ENCODE measurements at places on chromosomes 3 and 15.
A peak's percentile ranks its signal among the peaks of the same experiment; 100 is the strongest.

DNA sequence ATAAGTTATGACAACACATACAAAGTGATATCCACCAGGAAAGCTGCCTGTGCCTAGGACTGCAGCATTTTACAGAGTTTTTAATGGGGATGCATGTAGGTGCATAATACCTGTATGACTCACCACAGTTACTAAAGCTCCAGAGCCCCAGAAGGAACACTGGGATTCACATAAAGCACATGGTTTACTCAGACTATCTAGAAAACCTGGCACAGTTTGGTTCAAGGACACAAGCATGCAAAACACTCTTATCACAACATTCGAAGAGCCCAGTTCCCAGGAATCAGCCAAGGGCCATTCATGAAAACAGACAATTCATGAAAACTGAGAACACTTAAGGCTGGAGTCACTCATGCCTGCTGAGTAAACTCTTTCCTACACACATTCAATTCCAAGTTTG, 261.0 kb downstream of the PYDC2 start:
- DNase-seq, result no peak
- H3K36me3 ChIP-seq, result no peaks in the 10 kb centered on the region
- no peak overlapping the region for H3K4me3 ChIP-seq
- no peak overlapping the region for H3K27ac ChIP-seq
- H3K4me1 ChIP-seq, result no peaks in the 10 kb centered on the region

GRCh38 chr3:115494826-115495225, 128.5 kb upstream of the GAP43 start:
- no peak for DNase-seq
- no peaks in the 10 kb centered on the region for H3K4me1 ChIP-seq
- H3K36me3 ChIP-seq, result no peaks in the 10 kb centered on the region
- no peak overlapping the region for H3K4me3 ChIP-seq
- H3K27ac ChIP-seq, result no peak overlapping the region

- no peak overlapping the region for H3K4me3 ChIP-seq
- no peaks in the 10 kb centered on the region for H3K27me3 ChIP-seq
- no peak overlapping the region for H3K27ac ChIP-seq
- H3K36me3 ChIP-seq, result no peaks in the 10 kb centered on the region
- peaks cover 3% of the 10 kb centered on the region for H3K4me1 ChIP-seq
Observed at GRCh38 chr3:51099794-51100535, 285.1 kb upstream of the MANF start.

DNA sequence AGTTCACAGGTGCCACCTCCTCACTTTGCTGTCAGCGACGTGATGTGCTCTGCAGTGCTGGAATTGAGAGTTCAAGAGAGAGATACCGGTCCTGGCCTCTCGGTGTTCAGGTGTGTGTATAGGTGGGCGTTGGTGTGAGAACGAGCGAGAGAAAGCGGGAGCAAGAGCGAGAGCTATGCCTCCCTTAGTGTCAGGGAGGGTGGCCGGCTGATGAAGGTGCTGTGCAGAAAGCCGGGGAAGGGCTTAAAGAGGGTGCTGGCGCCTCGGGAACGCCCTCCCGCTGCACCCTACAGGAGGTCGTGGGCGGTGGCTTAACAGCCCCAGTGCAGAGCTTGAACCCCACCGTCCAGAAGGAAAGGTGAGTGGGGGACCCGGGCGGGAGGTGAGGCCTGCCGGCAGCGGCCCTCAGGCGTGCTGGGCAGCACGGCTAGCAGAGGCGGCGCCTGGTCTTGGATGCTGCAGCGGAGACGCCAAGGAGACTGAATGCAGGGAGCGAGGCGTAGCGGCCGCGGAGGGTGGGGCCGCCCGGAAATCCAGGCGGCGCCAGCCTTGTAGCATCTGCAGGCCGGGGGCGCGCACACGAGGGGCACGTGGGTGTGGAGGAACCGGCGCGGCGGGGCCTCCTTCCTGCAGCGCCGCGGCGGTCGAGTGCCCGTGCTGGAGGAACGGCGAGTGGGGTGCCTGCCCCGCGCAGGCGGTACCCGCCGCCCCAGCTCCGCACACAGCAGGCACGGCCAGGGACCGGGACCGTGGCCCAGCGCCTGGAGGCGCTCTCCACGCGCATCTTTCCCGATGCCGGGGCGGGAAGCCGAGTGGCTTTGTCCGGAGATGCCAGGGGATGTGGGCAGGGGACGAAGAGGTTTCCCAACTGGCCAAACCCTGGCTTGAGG, 246.8 kb upstream of the TOPAZ1 start:
- peaks cover 9% of the 10 kb centered on the region for H3K36me3 ChIP-seq
- peak overlapping the region; percentile 36 for H3K27ac ChIP-seq
- H3K4me3 ChIP-seq, result peak overlapping the region; percentile 46

- no peaks in the 10 kb centered on the region for H3K27me3 ChIP-seq
- H3K36me3 ChIP-seq, result peaks cover 57% of the 10 kb centered on the region
- no peak overlapping the region for H3K27ac ChIP-seq
Observed at GRCh38 chr3:47082519-47082918, 81.4 kb downstream of the SETD2 start.

DNA sequence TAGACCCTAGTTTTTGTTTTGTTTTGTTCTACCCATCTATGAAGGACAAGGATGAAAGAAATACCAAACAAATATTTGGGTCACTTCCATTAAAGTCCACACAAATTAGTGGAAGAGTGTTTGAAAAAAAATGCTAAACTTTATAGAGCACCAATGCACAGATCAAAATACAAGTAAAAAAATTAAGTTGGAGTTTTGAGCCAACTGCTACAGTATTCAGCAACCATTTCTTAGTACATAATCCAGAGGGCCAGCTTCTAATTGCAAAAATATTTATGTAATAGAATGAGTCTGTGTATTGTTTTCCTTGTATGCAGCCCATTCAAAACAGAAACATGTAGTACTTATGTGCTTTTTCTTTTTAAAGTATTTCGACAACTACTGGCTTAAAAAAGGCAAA, 121.1 kb downstream of the CBLB start:
- no peaks in the 10 kb centered on the region for H3K27me3 ChIP-seq
- no peak overlapping the region for H3K4me3 ChIP-seq
- peak overlapping the region; percentile 25 for H3K27ac ChIP-seq
- DNase-seq, result no peak

GRCh38 chr15:62899090-62899493, 143.5 kb upstream of the TPM1 start:
- no peak overlapping the region for H3K27ac ChIP-seq
- H3K4me1 ChIP-seq, result no peaks in the 10 kb centered on the region
- no peaks in the 10 kb centered on the region for H3K36me3 ChIP-seq
- DNase-seq, result no peak
- no peak overlapping the region for H3K4me3 ChIP-seq
- no peaks in the 10 kb centered on the region for H3K27me3 ChIP-seq

GRCh38 chr15:92599394-92599970, 56.1 kb downstream of the FAM174B start:
- H3K36me3 ChIP-seq, result no peaks in the 10 kb centered on the region
- H3K27me3 ChIP-seq, result peaks cover 3% of the 10 kb centered on the region
- peaks cover 9% of the 10 kb centered on the region for H3K4me1 ChIP-seq

DNA sequence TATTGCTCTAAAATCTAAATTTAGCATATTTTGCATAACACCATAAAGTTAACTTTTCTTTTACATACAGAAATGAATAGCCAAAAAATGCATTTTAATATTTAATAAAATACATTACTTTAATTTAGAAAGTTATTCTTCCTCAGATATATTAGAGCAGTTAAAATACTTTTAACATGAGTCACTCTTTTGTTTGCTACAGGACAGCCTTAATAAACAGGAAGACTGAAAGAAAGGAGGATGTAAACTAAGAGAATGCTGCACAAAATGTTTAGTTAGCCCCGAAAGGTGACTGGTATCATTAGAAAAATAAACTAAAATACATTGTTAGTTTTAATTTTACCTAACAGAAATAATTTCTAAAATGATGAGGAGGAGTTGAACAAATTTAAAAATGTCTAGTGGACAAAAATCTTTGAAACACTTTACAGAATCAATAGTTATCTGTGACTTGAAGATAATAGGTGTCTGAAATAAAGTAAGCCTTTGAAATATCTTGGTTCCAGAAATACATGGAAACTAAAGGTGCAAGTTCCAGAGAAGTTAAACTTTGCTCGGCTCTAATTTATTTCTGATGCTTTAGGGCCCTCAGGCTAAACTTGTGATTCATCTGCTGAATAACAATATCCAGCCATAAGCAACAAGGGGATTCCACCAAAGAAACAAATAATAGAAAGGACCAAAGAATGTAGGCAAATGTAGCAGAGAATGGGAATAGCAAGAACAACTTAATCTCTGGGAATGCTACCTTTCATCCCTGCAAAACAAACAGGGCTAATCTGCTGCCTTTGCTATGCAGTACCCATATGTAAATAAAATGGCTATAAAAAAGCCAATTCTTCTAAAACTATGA, 138.3 kb upstream of the UBP1 start:
- H3K4me1 ChIP-seq, result no peaks in the 10 kb centered on the region
- no peak overlapping the region for H3K4me3 ChIP-seq
- H3K27me3 ChIP-seq, result no peaks in the 10 kb centered on the region

- no peaks in the 10 kb centered on the region for H3K36me3 ChIP-seq
- DNase-seq, result no peak
- no peak overlapping the region for H3K27ac ChIP-seq
- H3K4me1 ChIP-seq, result no peaks in the 10 kb centered on the region
Observed at GRCh38 chr15:70974004-70974832, 81.6 kb downstream of the LRRC49 start.

- no peak overlapping the region for H3K4me3 ChIP-seq
- H3K27me3 ChIP-seq, result no peaks in the 10 kb centered on the region
- H3K36me3 ChIP-seq, result no peaks in the 10 kb centered on the region
- H3K27ac ChIP-seq, result no peak overlapping the region
Observed at GRCh38 chr3:147987549-147987948, 578.4 kb downstream of the ZIC1 start.

DNA sequence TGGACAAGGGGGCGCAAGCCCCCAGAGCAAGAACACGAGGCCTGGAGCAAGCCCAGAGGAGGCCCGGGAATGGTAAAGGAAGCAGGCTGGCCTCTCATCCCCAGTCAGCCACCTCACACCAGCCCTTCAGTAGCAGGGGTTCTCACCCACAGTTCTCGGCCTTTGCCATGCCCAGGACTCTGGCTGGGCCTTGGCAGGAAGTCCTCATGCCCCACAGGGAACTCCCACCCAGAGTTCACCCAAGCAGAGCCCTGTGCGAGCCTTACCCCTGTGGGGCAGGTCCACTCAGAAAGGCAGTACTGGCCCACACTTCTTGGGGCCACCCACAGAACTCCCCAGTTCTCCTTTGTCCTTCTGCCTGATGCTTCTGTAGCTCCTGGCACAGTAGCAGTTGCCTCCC, 30.3 kb downstream of the CYP11A1 start:
- H3K27ac ChIP-seq, result no peak overlapping the region
- H3K4me3 ChIP-seq, result no peak overlapping the region
- no peaks in the 10 kb centered on the region for H3K4me1 ChIP-seq
- no peaks in the 10 kb centered on the region for H3K36me3 ChIP-seq

DNA sequence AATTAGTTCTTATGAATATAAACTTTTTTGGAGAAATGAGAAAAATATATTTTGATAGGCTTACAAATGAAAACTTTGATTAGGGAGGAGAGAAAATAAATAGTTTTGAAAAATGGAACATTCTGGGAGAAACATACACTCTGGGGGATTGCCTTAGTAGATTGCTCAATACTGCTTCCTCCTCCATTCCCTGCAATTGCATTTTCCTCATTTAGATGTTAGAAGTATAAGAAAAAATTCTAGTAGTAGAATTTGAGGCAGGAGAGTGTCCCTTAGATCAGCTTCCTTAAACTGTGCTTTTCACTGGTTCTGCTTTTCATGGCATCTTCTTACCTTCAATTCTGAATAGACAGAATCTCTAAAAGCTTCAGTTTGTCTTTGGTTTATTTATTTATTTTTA, 46.2 kb upstream of the CTDSPL2 start:
- H3K4me3 ChIP-seq, result no peak overlapping the region
- peaks cover 14% of the 10 kb centered on the region for H3K36me3 ChIP-seq
- H3K27me3 ChIP-seq, result no peaks in the 10 kb centered on the region
- no peak for DNase-seq
- no peak overlapping the region for H3K27ac ChIP-seq

- DNase-seq, result peak; percentile 66
- H3K4me1 ChIP-seq, result peaks cover 10% of the 10 kb centered on the region
- no peak overlapping the region for H3K4me3 ChIP-seq
- no peak overlapping the region for H3K27ac ChIP-seq
- peaks cover 2% of the 10 kb centered on the region for H3K27me3 ChIP-seq
- no peaks in the 10 kb centered on the region for H3K36me3 ChIP-seq
Observed at GRCh38 chr15:89898614-89899294, 5.0 kb upstream of the AP3S2 start.

DNA sequence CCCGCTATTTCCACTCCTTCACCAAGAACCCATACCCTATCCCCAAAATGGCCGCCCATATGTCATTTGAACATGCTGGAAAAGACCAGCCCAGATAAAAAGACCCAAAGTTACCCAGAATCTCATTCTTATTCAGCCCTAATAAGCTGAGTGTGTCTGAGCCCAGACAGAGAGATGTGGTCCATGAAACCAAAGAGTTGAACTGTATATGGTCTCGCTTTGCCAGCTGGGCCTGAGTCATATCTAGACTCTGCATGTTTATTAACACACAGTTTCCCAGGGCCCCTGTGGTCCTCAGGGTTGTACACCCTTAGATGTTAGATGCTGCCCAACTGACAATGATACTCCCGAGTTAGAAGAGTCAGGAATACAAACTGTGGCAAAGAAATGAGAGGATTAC, 201.9 kb upstream of the STRIT1 start:
- H3K4me3 ChIP-seq, result no peak overlapping the region
- no peak overlapping the region for H3K27ac ChIP-seq
- H3K4me1 ChIP-seq, result peaks cover 6% of the 10 kb centered on the region
- no peaks in the 10 kb centered on the region for H3K27me3 ChIP-seq
- no peaks in the 10 kb centered on the region for H3K36me3 ChIP-seq
- DNase-seq, result no peak

DNA sequence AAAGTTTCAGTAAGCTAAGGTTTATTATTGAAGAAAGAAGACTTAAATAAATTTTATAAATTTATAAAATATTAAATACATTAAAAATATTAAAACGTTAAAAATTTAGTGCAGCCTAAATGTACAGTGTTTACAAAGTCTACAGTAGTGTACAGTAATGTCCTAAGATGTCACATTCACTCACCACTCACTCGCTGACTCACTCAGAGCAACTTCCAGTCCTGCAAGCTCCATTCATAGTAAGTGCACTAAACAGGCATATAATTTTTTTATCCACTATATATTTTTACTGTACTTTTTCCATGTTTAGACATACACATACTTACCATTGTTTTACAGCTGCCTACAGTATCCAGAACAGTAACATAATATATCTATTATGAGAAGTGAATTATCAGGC, 51.5 kb downstream of the TJP1 start:
- H3K4me1 ChIP-seq, result no peaks in the 10 kb centered on the region
- no peak for DNase-seq
- H3K27me3 ChIP-seq, result peaks cover 18% of the 10 kb centered on the region
- no peaks in the 10 kb centered on the region for H3K36me3 ChIP-seq

DNA sequence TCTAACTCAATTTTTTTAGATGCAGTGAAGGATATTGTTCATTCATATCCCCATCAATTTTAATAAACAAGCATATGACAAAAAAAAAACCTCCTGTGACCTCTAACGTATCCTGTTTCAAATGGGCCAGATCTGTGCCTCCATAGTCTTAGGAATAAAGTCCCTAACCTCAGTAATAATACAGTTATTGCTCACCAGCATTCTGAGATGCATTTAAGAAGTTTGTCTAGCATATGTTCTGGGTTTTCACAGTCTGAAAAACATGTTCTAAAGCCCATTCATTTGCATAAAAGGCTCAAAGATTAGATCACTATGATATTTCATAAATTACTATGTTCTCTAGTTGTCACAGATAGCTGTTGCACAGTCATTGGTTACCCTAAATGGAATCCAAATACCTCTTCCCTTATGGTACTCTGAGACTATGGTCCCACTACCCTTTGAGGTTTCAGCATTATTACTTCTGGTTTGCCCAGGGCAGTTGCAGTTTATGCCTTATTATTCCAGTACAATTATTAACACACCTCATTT, 190.1 kb downstream of the ZIC4 start:
- H3K4me3 ChIP-seq, result no peak overlapping the region
- H3K36me3 ChIP-seq, result no peaks in the 10 kb centered on the region
- no peak for DNase-seq
- no peaks in the 10 kb centered on the region for H3K4me1 ChIP-seq
- no peaks in the 10 kb centered on the region for H3K27me3 ChIP-seq

All from activated CD4-positive, alpha-beta T cell treated with anti-CD3 and anti-CD28 coated beads, Interleukin-2, amount 10 ng/mL, durations not matched to agents 7 days and 5 days (primary cell).